Activated naive CD4-positive, alpha-beta T cell treated with anti-CD3 and anti-CD28 coated beads, Interleukin-2, amount 50 U/mL, for 16 hours (primary cell): ENCODE measurements at places on chromosomes 7 and 10.

GRCh38 chr7:158664406-158664805 is 40.2 kb downstream of the NCAPG2 start:
- no peak for DNase-seq

DNA sequence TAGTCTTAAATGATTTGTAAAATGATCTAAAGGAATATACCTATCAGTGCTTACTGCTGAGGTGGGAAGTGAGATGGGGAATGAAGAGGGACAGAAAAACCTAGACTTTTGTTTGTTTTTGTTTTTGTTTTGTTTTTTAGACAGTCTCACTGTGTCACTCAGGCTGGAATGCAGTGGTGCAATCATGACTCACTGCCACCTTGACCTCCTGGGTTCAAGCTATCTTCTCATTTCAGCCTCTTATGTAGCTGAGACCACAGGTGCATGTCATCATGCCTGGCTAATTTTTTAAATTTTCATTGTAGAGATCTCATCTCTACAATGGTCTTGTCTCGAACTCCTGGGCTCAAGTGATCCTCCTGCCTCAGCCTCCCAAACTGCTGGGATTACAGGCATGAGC is 116.4 kb upstream of the SEM1 start:
- no peak for DNase-seq

DNA sequence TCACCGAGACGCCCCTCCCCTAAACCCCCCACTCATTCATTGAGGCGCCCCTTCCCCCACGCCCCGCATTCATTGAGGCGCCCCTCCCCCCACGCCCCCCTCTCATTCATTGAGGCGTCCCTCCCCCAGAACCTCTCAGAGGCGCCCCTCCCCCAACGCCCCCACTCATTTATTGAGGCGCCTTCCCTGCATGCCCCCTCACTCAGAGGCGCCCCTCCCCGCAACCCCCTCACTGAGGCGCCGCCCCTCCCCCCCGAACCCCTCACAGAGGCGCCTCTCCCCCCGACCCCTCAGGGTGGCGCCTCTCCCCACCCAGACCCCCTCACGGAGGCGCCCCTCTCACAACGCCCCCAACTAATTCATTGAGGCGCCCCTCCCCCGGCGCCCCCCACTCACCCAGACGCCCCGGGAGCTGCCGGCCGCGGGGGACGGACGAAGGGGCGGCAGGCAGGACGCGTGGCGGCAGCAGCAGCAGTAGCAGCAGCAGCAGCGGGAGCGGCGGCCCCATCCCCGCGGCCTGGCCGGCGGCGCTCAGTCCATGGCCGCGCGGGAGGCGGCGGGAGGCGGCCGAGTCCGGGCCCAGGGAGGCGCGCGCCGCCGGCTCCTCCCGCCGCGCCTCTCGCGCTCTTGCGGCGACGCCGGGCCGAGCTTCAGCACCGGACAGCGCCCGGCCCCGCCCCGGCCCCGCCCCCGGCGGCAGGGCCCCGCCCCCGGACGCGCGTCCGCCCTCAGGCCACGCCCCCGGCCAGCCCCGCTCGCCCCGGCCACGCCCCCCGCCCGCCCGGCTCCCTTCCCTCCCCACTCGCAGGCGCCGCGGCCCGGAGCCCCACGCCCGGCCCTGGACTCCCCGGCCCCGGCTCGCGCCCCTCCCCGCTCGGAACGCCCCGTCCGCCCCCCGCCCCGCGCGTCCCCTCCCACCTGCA is at the start of gene PTPRN2:
TSS of gene PTPRN2 (minus strand) at position 662 of the 923 bp plus-strand sequence.
- peak; percentile 35 for DNase-seq

DNA sequence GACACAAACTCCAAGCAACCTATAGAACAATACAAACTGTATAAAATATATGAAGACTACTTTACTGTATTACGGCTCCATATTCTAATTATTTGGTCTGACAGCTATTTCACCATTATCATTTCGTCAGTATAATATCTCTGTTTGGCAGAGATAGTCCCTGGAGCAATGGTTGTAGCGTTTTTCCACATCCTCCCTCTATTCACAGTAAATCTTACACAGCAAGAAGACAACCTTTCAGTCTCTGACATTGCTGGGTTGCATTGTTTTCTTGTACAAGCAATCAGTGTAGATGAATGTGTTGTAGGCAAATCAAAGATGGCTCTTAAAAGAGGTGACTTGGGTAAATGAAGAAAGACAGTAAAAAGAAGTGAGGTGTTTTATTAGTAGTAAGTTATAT is 105.6 kb upstream of the PLXDC2 start:
- DNase-seq: no peak

DNA sequence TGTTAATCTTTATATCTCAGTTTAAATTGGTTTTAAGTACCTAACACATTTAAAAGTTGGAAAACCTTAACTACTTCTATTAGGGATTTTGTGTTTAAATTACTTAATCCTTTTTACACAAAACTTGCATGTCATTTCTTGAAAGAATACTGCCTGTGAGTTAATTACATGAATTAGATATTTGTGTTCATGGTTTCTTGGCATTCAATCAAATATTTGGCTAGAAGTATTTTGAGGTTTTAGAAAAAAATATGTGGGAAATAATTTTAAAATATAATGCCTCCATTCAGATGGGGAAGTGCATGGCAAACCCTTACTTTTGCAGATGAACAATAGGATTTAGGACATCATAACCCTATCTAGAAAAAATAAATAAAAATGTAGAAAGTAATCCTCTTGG is 186.5 kb upstream of the SEMA3E start:
- DNase-seq: no peak
